ENCODE measurements at places on chromosomes 1 and 21. TPM values are rescaled to one million over a fixed set of nuclear protein-coding genes. Genes with fewer than 3 reads are reported as not detected.
A peak's percentile ranks its signal among the peaks of the same experiment; 100 is the strongest.

DNA sequence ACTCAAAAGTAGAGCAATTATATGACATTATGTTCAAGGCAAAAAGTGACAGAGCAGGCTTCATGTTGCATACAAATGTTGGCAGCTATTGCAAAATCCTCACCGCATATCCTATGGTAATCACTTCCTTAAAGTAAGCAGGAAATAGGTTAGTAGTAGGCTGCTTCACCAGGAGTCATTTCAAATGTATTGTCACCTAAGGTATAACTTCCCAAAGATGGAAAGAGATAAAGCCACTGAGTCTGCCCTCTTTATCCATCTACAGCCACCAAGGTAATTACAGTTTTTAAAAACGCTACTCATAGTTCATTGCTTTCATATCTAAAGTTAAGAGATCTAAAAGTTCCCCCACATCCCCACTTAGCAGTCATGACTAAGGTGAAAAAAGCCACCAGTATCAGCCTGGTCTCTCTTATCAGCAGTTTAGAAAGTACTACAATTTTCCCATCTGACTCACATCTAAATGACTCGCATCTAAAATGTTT, 31.6 kb upstream of the UBE2U start:
- no peak overlapping the region for H3K4me3 ChIP-seq
- peaks cover 14% of the 10 kb centered on the region for H3K4me1 ChIP-seq
- H3K27ac ChIP-seq, result no peak overlapping the region
- no peaks in the 10 kb centered on the region for H3K36me3 ChIP-seq

GRCh38 chr1:81974883-81975555, 174.3 kb downstream of the ADGRL2 start:
- H3K4me1 ChIP-seq, result no peaks in the 10 kb centered on the region
- no peak overlapping the region for H3K4me3 ChIP-seq
- DNase-seq, result no peak

DNA sequence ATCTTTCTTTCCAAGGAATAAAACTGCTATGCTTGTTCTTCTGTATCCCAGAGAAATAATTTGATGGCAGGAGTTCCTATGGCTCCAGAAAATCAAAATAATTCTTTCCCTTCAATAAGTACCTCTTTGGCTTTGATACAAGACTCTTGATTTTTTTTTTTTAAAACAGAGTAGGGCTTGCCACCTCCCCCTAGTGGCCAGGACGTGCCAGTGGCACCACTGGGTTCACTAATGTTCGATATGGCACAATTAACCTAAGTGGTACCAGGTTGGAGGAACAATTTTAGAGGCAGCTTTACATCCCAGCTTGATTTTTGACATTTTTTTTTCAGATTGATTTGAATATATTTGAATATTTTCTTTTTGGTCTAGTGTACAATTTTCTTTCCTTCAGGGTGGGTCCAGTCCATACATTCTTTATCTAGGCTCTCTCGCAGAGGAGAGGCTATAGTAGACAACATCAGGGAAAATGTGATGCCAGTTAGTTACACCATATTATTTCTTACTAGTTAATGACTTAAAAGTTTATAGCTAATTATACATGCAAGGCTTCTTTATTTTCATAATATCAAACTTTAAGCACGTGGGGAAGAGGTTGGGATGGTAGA, 330.9 kb downstream of the S1PR1 start:
- H3K36me3 ChIP-seq, result no peaks in the 10 kb centered on the region
- H3K4me3 ChIP-seq, result no peak overlapping the region
- H3K27ac ChIP-seq, result no peak overlapping the region
- peaks cover 5% of the 10 kb centered on the region for H3K27me3 ChIP-seq

STUM gene
- total RNA-seq, result not detected

DNA sequence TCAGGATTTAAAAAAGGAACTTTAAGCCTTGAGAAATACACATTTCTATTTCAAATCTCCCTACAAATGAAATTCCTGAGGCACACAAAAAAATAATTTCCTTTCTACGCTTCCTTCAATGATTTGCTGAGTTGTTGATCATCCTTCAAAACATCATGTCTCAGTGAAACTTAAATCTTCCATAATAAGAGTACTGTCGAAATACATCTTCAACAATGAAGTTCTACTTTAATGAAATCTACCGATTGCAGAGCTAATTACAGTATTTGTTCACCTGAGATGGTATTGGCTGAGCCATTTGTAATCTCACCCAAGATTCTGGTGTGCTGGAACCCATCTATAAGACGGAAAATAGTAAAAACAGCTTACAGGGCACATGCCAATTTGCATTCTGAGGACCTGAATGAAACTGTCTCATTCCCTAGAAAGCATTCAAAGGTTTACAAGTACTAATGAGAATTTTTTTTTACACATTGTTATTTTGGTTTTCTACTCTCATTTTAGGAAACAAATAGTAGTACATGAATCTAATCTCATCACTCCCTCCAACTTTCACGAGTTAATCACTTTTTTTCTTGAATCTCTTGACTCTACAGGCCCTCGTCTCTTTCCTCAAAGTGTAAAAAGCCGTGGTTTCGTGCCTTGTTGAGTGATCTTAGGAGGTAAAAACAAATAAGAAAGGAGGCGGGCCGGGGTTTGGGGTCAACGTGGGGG, 1.1 kb downstream of the CHML start:
- peak overlapping the region; percentile 82 for H3K27ac ChIP-seq
- peaks cover 57% of the 10 kb centered on the region for H3K4me1 ChIP-seq
- peaks cover 23% of the 10 kb centered on the region for H3K36me3 ChIP-seq
- H3K4me3 ChIP-seq, result peak overlapping the region; percentile 84

KCNJ6 gene
- not detected for total RNA-seq

PSRC1 gene
- total RNA-seq, result 5.5 TPM

DNA sequence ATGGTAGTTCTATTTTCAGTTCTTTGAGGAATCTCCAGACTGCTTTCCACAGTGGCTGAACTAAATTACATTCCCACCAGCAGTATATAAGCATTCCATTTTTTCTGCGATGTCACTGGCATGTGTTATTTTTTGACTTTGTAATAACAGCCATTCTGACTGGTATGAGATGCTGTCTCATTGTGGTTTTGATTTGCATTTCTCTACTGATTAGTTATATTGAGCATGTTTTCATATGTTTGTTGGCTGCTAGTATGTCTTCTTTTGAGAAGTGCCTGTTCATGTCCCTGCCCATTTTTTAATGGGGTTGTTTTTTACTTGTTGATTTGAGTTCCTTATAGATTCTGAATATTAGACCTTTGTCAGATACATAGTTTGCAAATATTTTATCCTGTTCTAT, 87.9 kb downstream of the RPS6KC1 start:
- no peaks in the 10 kb centered on the region for H3K27me3 ChIP-seq
- H3K4me3 ChIP-seq, result no peak overlapping the region

Data from activated T-helper 1 cell treated with anti-CD3 and anti-CD28 coated beads, Interleukin-12 subunit alpha, Interleukin-12 subunit beta, Interleukin-2, Interleukin-4 antibody, amounts not matched to agents 30 ng/mL and 10 ng/mL and 1 ng/mL, durations not matched to agents 14 hours and 24 hours and 36 hours (primary cell).